ENCODE measurements at places on chromosomes 16 and 17. TPM values are rescaled to one million over a fixed set of nuclear protein-coding genes. Genes with fewer than 3 reads are reported as not detected.

DNA sequence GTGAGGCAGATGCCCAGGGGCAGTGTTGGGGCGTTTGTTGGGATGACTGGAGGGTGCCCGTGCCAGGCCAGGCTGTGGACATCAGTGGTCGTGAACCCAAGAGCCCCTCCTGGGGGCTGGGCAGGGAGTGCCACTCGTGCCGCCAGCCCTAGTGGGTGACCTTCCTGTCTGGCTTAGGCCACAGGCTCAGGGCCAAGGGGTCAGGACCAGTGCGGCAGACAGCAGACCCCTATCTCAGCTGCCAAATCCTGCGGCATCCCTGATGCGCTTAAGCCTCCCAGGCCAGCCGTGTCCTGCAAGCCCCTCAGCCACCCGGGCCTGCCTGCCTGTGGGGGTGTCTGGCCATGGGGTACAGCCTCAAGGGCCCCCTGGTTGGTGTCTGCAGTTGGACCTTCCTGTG lies 14.7 kb downstream of the PRSS27 start:
- H3K4me1 ChIP-seq: no peaks in the 10 kb centered on the region
- DNase-seq: no peak
- peaks cover 64% of the 10 kb centered on the region for H3K36me3 ChIP-seq
- no peak overlapping the region for H3K4me3 ChIP-seq
- no peaks in the 10 kb centered on the region for H3K27me3 ChIP-seq

- H3K27me3 ChIP-seq: no peaks in the 10 kb centered on the region
- peaks cover 91% of the 10 kb centered on the region for H3K36me3 ChIP-seq
- H3K4me1 ChIP-seq: no peaks in the 10 kb centered on the region
- DNase-seq: no peak
- H3K27ac ChIP-seq: no peak overlapping the region
These were observed 182.3 kb downstream of the AATF start for GRCh38 chr17:37130984-37131446.

- H3K4me1 ChIP-seq: 0 out of 2 replicates have a peak, but pooled peaks cover 5% of the 10 kb centered on the region
- peak overlapping the region; percentile 3 for H3K27ac ChIP-seq
- DNase-seq: peak; percentile 67
- H3K27me3 ChIP-seq: no peaks in the 10 kb centered on the region
These were observed 21.5 kb downstream of the DCAF7 start for GRCh38 chr17:63571632-63572310.

DNA sequence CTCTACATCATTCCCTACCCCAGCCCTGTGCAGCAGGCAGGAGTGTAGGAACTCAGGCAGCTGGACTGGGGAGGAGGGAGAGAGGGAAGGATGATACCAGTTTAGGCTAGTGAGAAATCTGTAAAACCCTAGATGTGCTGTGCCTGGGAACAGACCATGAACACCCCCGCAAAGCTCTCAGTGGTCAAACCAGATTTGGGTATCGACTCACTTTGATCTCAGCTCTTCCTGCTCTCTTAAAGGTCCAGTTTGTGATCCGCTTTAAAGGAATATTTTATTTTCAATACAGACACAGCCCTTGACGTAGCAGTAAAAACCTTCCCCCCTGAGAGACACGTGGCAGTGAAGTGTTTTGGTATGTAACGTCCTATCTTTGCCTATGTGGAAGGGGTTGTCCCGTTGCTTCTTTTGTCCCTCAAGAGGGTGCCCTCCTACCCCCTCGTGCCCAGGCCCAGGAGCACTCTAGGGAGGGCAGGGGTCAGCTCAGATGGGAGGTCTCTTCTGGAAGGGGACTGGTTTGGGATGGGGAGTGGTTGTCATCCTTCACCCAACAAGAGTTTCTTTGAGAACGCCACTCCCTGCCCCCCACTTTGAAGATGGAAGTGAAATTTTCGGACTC lies 19.3 kb upstream of the TBX2 start:
- no peaks in the 10 kb centered on the region for H3K36me3 ChIP-seq
- H3K27me3 ChIP-seq: peaks cover 85% of the 10 kb centered on the region
- no peak overlapping the region for H3K27ac ChIP-seq
- no peaks in the 10 kb centered on the region for H3K4me1 ChIP-seq

GRCh38 chr17:60792250-60792898 lies 114.7 kb downstream of the BCAS3 start:
- no peak for DNase-seq
- H3K36me3 ChIP-seq: no peaks in the 10 kb centered on the region
- no peak overlapping the region for H3K4me3 ChIP-seq
- H3K27me3 ChIP-seq: no peaks in the 10 kb centered on the region

DNA sequence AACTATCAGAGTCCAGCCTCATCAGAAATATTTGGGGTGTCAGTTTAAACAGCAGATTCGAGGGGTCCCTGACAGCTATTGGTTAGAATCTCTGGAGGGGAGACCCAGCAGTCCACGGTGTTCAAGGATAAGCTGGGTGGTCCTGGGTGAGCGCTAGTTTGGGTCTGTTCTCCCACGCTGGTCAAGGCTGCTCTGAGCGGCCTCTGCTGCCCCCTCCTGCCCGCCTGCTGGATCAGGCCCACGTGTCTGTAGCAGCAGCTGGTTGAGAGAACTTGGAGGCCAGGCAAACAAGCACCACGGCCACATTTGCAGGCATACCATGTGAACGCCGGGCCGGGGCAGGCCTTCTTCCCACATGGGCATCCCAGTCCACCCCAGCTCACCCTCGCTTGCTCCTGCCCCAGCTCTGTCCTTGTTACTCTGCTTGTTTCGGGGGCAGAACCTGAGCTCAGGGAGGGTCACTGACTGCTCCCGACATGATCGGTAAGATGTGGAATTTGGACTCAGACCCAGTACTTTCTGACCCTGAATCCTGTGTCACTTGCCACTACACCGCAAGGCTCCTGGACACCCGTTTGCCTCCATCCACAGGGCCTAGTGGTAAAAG lies 7.4 kb downstream of the FOXF1 start:
- H3K4me3 ChIP-seq: no peak overlapping the region
- peaks cover 86% of the 10 kb centered on the region for H3K27me3 ChIP-seq
- DNase-seq: peak; percentile 61
- no peaks in the 10 kb centered on the region for H3K4me1 ChIP-seq

DNA sequence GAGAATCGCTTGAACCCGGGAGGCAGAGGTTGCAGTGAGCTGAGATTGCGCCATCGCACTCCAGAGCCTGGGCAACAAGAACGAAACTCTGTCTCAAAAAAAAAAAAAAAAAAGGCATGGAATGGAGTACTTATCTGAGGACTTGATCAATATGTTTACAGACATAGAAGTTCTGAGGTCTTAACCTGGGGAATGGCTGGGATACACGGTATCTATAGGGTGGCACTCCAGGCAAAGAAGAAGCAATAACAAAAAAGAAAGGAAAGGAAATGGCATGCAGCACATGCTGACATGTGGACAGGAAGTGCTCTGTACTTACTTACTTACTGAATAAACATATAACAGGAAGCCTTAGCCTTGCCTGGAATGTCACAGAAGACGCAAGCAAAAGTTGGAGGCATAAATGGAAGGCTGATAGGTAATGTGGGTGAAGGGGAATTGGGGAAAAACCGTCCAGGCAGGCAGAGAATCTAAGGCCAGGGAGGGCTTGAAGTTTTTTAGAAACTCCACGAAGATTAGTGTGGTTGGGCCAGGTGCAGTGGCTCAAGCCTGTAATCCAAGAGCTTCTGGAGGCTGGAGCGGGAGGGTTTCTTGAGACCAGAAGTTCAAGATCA lies 10.1 kb upstream of the SPOP start:
- DNase-seq: no peak
- H3K4me3 ChIP-seq: no peak overlapping the region
- peaks cover 4% of the 10 kb centered on the region for H3K4me1 ChIP-seq

DNA sequence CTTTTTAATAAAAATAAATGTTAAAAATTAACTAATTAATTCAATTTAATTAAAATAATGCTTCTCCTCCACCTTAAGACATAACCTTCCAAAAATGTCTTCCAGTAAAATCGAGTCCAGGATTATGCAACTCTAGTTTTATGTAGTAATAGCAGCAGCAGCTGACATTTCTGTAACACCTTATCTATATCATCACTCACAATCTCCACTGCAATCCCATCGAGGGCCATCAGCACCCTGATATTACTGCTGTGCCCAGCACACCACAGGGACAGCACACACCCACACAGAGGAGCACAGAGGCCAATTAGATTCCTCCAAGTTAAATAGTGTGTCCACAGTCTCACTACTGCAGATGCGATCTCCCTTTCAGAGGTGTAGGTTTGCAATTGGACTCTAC lies 2.9 kb downstream of the RPH3AL start:
- H3K4me1 ChIP-seq: no peaks in the 10 kb centered on the region
- DNase-seq: no peak
- H3K27me3 ChIP-seq: peaks cover 9% of the 10 kb centered on the region
- H3K36me3 ChIP-seq: no peaks in the 10 kb centered on the region
- no peak overlapping the region for H3K27ac ChIP-seq
- no peak overlapping the region for H3K4me3 ChIP-seq

DNA sequence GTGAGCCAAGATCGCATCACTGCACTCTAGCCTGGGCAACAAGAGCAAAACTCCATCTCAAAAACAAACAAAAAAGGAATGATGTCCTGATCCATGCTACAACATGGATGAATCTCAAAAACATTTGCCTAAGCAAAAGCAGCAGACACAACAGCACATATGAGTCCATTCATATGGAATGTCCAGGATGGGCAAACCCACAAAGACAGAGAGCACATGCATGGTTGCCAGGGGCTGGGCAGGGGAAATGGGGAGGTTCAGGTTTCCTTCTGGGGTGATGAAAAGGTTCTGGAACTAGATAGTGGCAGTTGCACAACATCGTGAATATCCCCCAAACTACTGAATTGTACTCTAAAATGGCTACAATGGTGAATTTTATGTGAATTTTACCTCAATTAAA lies 35.3 kb upstream of the RAI1 start:
- no peaks in the 10 kb centered on the region for H3K4me1 ChIP-seq
- peaks cover 13% of the 10 kb centered on the region for H3K27me3 ChIP-seq
- no peak overlapping the region for H3K27ac ChIP-seq
- H3K36me3 ChIP-seq: no peaks in the 10 kb centered on the region
- no peak overlapping the region for H3K4me3 ChIP-seq

DNA sequence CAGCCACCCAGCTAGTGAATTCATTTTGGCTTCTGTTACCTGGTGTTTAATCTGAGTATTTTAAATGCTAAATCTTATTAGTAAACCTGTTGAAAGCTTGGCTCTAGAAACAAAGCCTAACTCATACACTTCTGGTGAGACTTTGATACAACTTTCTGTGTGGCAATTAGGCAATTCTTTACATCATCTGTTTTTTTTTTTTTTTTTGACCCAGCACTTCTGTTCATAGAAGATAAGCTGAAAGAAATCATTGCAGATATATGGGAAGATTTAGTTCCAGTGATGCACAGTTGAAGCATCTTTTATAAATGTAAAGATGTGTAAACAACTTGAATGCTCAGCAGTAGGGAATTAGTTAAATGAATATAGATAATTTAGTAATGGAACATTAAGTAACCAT lies 21.7 kb upstream of the ABCC11 start:
- no peak overlapping the region for H3K27ac ChIP-seq
- H3K27me3 ChIP-seq: no peaks in the 10 kb centered on the region
- H3K36me3 ChIP-seq: peaks cover 49% of the 10 kb centered on the region
- no peaks in the 10 kb centered on the region for H3K4me1 ChIP-seq
- no peak for DNase-seq

GRCh38 chr17:2511138-2511461 lies 588 bp downstream of the METTL16 start:
- H3K27ac ChIP-seq: peak overlapping the region; percentile 83
- H3K27me3 ChIP-seq: no peaks in the 10 kb centered on the region
- DNase-seq: no peak
- H3K4me3 ChIP-seq: peak overlapping the region; percentile 54

DNA sequence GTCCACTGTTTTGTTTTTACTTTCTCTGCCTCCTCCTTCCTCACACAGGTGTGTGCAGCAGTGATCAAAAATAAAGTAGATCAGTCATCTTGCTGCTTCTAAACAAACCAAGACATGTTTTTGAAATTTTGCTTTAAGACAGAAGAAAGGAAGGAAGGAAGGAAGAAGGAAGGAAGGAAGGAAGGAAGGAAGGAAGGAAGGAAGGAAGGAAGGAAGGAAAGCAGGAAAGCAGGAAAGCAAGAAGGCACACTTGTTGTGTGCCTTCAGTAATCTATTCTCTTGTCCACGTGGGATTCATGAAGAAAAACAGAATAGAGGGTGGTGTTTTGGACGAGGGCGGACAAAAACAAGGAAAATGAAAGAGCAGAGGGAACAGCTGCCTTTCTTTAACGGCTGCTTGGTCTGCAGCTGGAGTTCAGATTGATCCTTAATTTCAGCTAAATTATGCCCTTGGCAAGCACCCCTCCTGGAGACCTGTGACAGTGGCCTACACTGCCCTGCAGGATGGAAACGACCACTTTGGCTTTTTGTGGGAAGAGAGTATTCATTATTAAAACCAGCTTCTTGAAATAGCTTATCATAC lies 188.5 kb upstream of the IRX3 start:
- H3K27me3 ChIP-seq: no peaks in the 10 kb centered on the region
- no peak overlapping the region for H3K4me3 ChIP-seq
- H3K4me1 ChIP-seq: no peaks in the 10 kb centered on the region
- H3K27ac ChIP-seq: no peak overlapping the region
- no peak for DNase-seq
- H3K36me3 ChIP-seq: no peaks in the 10 kb centered on the region

GRCh38 chr17:32482568-32483320 lies 4.0 kb upstream of the CDK5R1 start:
- H3K36me3 ChIP-seq: peaks cover 57% of the 10 kb centered on the region
- no peak overlapping the region for H3K4me3 ChIP-seq
- H3K27me3 ChIP-seq: no peaks in the 10 kb centered on the region

- H3K27me3 ChIP-seq: no peaks in the 10 kb centered on the region
- no peak overlapping the region for H3K4me3 ChIP-seq
- no peak overlapping the region for H3K27ac ChIP-seq
- no peak for DNase-seq
- H3K36me3 ChIP-seq: no peaks in the 10 kb centered on the region
- H3K4me1 ChIP-seq: no peaks in the 10 kb centered on the region
These were observed 11.1 kb downstream of the CA10 start for GRCh38 chr17:52147431-52147830.

Gene USP36
- 66.8 TPM for total RNA-seq

Gene KRTAP4-9
- not detected for total RNA-seq

Gene CCL5
- total RNA-seq: 0.56 TPM

Gene ABCA8
- 8.5 TPM for total RNA-seq

Gene G6PC1
- total RNA-seq: not detected

Gene SLC2A4
- 3.4 TPM for total RNA-seq

Gene MYL11
- total RNA-seq: 1.5 TPM

Gene MYH11
- total RNA-seq: 0.78 TPM

Gene TEKT1
- not detected for total RNA-seq
